Stimulated activated CD8-positive, alpha-beta memory T cell treated with anti-CD3 and anti-CD28 coated beads, Interleukin-15, amount 100 ng/mL, for 48 hours (primary cell): ENCODE measurements at places on chromosomes 2 and 18.

GRCh38 chr2:168849610-168850009, 40.6 kb downstream of the SPC25 start:
- DNase-seq, result no peak

- no peak for DNase-seq
These were observed 149.5 kb downstream of the CCBE1 start for GRCh38 chr18:59547581-59548182.

DNA sequence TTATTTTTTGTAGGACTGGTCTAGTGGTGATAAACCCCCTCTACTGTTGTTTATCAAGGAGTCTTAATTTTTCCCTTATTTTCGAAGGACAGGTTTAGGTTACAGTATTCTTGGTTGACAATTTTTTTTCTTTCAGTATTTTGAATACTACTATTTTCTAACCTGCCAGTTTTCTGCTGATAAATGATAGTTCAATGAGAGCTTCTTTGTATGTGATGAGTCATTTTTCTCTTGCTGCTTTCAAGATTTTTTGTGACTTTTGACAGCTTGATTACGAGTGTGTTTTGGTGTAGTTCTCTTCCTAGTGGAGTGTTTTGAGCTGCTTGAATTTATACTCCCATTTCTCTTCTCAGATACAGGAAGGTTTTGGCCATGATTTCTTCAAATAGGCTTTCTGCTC, 77.5 kb downstream of the ACSL3 start:
- DNase-seq, result no peak

GRCh38 chr18:24103320-24104021, 35.4 kb upstream of the CABYR start:
- no peak for DNase-seq

- DNase-seq, result no peak
These were observed 131.5 kb upstream of the MEIS1 start for GRCh38 chr2:66303471-66303870.

DNA sequence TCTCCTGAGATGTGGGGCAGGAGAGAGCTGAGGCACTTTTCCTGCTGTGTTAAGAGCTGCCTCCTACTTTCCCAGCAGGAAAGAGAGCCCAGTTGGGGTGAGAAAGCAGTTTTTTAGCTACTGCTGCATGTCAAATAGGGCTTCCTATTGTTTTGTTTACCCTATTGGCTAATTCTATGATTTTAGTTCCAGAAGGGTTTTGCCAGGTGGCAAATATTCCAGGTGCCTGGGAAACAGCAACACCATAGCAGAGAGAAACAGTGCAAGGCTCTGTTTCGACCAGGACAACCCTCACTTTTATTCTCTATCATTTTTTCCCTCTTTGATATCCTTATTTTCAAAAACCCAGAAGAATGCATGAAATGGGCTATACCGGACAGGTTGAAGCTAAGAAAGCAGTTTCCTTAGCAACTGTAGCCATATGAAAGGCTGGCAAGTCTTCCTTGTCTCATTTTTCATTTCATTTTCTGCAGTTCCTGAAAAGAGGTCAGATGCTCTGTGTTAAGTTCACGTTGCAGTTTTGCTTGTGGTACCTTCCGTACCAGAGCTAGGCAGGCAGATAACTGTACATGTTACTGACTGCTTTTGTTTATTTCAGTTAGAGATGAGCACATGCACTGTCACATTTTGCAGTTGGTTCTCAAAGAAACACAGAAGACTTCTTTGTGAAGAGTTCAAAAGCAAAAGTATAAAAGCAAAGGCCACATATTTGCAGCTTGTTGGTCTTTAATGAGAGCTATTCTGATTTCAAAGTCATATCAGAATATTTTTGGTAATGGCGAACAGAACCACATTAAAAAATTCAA, 84.8 kb downstream of the AQP4 start:
- no peak for DNase-seq

DNA sequence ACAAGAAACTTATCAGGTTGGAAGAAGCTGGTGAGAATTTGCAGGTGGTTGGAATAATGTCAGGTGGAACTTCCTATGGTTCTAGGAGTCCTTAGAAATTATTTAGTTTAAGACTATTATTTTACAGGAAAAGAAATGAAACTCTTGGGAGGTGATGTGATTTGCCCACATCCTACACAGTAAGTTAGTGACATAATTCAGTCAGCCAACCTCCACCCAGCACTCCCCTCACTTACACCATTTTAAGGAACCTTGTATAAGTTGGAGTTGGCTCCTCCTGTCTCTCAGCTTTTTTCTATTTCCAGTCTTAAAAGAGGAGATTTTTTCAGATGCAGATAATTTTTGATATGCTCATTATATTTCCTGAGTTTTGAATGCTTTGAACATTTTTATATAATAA, 86.4 kb downstream of the SKA1 start:
- no peak for DNase-seq

DNA sequence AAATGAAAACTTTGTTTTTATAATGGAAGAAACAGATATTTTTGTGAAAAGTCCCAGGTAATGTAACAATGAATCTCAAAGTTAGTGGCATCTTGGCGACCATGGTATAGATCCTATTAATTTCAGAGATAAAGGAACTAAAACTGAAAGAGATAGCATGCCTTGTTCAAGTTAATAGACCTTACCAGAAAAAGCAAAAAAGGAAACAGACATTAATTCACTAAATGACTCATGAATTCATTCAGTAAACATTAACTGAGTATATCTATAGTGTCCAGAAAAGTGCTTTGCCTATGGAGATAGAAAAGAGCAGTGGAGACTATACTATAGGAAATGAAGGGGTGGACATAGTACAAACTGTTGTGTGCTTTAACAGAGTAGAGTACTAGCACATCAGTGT, 763.3 kb downstream of the TRIB2 start:
- DNase-seq, result no peak

DNA sequence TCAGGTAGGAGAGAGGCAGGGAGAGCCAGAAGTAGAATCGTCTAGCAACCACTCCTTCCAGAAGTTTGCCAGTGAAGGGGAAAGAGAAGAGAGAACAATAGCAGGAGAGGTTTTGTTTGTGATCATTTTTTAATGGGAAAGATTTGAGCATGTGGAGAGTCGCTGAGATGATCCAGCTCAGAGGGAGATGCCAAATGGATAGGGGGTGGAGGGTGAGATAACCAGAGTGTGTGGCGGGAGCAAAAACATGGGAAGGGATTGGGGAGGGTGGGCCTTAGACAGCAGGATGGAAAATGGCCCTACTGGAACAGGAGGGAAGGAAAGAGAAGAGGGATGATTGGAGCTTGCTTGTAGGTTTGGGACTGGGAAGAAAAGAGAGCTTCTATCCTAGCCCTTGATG, 269.8 kb downstream of the GLI2 start:
- no peak for DNase-seq

DNA sequence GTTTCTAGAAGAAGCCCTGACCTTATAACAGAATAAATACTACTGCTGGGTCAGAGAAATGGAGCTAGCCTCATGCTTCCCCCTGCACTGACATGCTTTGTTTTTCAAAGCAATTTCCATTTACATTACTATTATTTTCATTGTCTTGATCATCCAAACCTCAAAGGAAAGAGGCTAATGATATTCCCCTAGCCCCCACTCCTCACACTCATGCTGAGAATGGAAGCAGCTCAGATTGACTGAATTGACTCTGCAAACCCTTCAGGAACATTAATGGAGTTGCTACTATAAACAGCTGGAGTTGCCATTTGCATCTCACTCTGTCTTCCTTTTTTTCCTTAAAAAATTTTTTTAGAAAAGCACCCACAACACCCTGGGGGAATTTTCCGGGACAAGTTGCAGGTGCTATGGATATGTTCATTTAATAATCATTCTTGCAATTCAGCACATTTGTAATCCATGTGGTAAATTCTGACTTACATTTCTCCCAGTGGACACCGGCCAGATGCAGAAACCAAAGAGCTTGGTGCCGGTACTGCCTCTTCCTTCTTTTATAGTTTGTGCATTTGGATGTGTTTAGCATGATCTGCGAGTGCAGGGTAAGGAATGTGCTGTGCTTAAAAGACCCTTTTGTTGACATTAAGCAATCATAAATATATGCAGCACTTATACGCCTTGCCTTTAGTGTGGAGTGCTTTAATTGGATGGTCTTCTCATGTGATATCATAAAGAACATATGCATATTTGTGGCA, 103.3 kb upstream of the OSR1 start:
- DNase-seq, result no peak

DNA sequence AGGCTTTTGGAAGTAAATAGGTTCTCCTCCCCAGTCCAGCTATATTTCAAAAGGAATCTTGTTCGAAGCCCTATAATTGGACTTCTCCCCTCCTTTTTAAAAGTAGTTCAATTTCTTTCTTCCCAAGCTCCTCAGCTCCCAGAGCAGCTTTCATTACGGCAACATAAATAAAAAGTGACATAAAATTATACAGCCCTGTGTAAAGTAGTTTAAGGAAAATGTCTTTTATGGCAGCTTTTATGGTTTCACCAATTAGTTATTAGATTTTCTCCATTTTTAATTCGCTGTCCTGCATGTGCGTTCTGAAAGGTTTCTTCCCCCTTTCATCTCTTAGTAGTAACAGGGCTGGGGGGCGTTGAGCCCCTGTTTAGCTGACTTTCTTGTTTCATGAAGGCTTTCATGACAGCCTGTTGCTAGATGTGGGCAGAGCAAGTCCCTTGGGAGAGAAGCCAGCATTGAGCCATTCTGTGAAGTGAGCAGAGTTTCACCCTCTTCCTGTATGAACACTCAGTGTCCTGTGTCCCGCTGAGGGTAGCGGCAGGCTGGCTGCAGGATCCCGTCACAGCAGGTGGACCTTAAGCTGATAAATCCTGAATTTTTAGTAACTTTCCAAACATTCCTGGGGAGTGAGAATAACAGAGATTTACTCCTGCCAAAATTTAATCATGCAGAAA, 229.7 kb upstream of the SPRED2 start:
- no peak for DNase-seq

GRCh38 chr2:181648478-181649155, 8.3 kb downstream of the CERKL start:
- no peak for DNase-seq

DNA sequence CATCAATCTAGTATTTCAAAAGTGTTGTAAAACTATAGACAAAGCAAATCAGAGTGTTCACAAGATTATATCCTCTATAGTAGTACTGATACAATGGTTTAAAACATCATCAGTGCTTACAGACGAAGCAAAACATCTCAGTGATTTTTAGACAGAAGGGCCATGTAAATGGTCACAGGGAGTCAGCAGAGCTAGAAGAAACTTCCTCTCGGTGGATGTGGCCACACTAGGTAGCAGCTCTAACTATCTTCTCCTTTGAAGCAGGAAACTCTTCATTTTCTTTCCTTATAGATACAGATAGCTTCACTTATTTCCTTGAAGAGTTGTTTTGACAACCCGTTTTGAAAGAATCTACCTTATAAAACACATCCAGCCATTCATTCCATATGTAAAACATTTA, 80.4 kb upstream of the CD226 start:
- DNase-seq, result no peak

DNA sequence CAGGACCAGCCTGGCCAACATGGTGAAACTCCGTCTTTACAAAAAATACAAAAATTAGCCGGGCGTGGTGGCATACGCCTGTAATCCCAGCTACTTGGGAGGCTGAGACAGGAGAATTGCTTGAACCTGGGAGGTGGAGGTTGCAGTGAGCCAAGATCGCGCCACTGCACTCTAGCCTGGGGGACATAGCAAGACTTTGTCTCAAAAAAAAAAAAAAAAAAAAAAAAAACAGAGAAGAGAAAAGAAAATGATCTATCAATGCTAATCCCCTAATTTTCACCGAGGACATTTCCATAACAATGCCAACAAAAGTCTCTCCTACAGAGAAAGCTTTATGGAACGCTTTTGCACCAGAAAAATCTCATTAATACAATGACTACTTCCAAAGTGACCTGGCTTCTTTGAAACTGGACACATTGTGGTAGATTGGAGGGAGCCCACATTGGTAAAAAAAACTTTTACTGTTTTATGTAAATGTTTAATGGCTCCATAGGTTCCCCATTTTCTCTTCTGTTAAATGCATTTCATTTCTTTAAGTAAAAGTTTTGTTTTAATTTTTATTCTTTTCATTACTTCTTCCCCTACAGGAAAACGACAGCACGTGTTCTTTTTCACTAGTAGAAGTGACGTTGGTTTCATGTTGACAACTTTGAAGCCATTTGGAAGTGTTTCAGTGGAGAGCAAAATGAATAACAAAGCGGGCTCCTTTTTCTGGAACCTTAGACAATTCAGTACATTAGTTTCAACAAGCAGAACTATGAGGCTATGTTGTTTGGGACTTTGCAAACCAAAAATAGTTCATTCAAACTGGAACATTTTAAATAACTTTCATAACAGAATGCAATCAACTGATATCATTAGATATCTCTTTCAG, 888 bp downstream of the FASTKD2 start:
- DNase-seq, result no peak

GRCh38 chr2:118148133-118148532, 59.9 kb downstream of the INSIG2 start:
- no peak for DNase-seq

DNA sequence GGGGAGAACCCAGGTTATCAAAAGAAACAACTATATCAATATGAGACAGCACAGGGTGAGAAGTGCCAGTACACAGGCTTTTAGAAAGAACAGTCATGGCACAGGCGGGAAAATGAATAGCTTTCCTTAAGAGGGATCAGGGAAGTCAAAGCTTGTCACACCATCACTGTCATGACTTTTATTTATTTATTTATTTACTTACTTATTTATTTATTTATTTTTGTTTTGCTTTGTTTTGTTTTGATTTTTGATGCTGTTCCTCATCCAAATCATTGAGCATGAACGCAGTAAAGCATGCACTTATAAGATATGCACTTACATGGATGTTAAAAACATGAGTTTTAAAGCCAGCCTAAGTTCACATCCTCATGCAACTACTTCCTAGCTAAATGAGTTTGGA, 19.3 kb upstream of the CRIM1 start:
- no peak for DNase-seq

- no peak for DNase-seq
These were observed 769.2 kb upstream of the FAM98A start for GRCh38 chr2:34368304-34368703.

DNA sequence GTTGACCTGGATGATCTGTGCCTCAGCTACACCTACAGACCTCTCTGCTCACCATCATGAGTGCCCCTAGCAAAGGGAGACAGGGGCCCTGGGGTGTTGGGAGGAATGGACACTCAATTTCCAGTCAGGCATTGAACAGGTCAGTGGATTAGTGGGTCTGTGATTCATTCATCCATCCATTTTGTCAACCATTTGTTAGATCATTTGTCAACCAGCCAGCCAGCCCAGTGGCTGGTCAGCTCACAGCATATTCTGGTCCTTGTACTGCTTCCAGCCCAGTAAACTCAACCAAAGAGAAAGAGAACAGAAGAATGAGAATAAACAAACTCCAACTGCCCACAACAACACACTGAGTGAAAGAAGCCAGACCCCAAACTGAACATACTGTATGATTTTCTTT, 4.6 kb upstream of the KLF11 start:
- no peak for DNase-seq

GRCh38 chr2:217667035-217667434, 335.8 kb downstream of the TNS1 start:
- DNase-seq, result no peak

DNA sequence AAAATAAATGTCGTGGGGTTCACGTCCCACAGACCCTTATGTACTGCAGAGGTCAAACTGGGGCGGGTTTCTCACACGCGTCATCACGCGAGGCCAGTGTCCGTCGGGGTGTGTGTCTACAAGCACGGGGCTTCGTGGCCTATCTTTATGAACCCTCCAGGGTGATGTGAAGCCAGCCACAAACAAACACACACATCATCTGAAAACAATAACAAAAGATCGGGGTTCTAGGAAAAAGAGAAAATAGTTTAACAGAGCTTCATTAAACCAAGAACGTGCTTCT, 23.3 kb downstream of the LDLRAD4 start:
- DNase-seq, result no peak

- no peak for DNase-seq
These were observed 34.8 kb downstream of the COL5A2 start for GRCh38 chr2:189144700-189145211.

GRCh38 chr2:233358947-233359346, 4.7 kb downstream of the DGKD start:
- DNase-seq, result no peak
